Fibroblast of pulmonary artery (primary cell): ENCODE measurements at places on chromosomes 11 and 22.
A peak's percentile ranks its signal among the peaks of the same experiment; 100 is the strongest.

DNA sequence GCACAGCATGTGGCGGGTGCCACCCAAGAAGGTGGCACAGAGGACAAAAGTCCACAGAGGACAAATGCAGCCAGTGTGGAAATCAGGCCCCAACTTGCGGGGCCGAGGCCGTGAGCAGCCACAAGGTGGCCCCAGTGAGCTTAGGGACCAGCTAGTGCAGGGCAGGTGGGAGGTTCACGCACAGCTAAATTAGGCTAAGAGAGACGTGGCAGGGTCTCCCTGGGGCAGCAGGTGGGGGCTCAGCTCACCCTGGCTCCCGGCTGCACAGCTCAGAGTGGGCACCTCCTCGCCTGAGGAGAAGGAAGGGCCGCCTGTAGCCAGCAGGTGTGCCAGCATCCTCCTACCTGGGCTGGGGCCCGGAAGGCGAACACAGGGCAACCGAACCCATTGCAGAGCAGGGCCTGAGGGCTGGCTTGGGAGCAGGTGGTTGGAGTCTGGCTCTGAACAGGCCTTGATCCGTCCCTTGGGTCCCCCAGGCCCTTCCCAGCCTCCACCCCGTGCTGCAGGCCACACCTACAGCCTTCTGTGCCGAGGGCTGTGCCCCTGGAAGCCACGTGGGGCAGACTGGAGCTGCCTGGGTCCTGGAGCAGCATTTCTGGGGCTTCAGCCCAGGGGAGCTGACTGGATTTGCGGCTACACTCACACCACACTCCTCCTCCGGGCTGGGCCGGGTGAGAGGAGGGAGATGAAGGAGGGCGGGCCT, 26.1 kb upstream of the CELSR1 start:
- peak; percentile 62 for DNase-seq

DNA sequence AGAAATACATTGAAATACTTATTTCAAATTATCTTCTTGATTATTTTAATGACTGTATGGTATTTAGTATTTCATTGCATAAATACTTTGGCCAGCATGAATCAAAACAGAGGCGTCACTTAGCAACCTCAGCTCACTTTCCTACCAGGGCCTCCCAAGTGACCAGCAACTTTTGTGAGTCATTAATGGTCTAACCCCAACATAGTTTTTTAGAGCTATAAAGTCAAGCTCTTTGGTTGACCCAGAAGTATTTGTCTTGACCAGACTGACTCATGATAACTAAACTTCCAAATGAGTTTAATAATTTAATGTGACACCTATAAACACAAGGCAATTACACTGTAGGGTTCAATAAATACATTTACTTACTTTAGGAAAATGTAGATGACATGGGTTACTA, 27.9 kb upstream of the RBMXL2 start:
- DNase-seq: peak; percentile 52

- peak; percentile 99 for DNase-seq
Measured at GRCh38 chr22:44363013-44363979, 50.5 kb upstream of the SHISAL1 start.

DNA sequence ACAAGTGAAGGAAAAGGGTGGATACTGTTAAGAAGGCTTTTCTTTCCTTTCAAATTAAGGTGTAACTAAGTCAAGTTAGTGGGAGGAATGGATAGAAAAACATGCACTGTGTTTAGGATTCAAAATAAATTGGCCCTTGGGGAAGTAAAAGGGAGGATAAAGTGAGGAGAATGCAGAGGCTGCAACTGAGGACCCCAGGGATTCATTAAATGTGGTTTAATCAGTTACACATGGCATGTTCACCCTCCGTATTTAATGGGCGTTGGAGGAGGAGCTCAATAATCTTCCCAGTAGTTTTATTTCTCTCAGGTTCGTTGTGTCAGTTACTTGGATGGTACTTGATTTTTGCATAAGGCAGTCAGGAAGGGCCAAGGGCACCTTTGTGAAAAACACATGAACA, 966.3 kb downstream of the JRKL start:
- no peak for DNase-seq

DNA sequence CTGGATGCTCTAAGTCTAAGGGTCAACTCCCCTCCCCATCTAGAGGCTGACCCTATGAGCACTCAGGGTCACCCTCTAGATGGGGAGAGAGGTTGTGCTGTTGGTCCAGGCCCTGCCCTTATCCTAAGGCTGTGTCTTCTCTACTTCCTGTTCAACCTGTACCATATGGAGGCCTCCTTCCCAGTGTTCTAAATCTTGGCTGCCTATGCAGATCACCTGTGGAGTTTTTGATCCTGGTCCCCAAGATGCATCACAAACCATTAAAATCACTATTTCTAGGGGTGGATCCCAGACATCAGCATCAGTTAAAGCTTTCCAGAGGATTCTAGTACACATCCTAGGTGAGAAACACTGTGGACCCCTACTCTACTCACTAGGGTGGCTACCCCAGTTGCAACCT, 26.2 kb downstream of the LARGE1 start:
- no peak for DNase-seq

DNA sequence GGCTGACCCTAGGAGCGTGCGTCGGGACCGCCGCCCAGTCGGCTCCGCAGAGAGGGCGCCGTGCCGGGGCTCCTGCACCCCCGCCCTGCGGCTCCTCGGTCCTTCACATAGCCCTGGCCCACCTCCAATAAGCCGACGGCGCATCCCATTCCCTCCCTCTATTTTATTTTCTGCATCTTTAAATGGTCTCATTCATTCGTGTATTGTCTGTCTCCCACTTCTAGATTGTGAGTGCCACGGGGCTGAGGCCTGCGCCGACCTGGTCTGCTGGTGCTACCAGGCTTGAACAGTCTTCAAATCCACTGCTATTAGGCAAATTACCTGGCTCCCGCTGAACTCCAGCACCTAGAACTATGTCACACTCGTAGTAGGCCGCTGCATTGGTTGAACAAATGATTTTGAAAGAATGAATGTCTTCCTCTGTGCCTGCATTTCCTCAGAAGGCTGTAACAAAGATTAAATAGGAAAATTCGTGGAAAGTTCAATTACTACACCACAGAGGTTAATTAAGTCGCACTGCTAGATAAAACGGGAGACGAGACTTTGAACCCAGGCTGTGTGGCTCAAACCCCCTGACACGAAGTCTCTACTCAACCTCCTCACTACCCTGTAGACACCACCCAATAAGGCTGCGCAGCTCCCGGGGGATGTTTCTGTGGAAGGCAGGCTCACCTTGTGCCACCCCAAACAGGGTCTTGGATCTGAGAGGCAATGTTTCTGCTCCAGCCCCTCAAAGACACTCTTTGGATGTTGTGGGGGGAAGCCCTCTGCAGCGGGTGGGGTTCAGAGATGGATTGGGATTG, 1.2 kb upstream of the PPP1R14B start:
- no peak for DNase-seq

- no peak for DNase-seq
Measured at GRCh38 chr11:75141166-75141565, 9.7 kb upstream of the SLCO2B1 start.

GRCh38 chr11:43556612-43557375, 123.7 kb upstream of the HSD17B12 start:
- no peak for DNase-seq

DNA sequence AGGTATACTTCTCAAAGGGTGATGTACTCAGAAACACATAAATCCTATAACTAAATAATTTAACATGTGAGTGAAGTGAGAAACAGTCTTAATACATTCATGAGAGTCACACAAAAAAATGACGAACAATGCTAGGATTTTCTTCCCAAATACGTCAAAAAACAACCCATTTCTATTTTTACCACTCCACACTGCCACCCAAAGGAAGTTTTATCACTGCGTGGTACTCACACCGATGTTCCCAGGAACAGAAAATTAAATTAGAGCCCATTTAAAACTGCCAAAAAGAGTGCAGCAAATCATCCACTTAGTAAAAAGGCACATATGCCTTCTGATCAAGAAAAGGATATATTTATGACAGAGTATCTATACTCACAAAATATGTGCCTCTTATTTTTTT, 710.9 kb upstream of the FAT3 start:
- no peak for DNase-seq

DNA sequence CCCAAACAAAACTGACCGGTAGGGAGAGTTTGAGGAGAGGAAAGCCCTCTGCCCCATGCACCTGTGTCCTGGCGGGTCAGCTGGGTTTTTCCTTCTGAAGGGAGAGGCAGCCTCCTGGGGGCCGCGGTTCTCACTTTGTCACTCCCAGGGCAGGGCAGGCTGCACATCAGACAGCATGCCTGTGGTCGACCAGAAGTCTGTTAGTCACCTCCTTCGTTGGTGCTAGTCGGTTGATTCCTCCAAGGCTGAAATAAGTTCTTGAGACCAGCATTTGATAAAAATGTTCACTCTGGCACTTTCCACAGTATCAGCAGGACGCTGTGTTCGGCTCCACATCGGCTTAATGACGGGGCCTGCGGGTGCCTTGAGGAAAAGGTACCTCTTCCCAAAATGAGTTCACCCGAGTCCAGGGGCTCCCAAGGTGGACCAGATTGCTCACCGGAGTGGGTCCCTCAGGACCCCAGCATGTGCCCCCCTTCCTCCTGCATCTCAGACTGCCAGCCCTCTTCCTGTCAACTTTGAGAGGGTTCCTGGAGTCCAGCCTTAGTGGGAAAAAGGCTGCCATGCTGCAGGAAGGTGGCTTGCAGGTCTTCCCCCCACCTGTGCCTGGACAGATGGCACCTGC, 373.7 kb upstream of the B3GAT1 start:
- no peak for DNase-seq

DNA sequence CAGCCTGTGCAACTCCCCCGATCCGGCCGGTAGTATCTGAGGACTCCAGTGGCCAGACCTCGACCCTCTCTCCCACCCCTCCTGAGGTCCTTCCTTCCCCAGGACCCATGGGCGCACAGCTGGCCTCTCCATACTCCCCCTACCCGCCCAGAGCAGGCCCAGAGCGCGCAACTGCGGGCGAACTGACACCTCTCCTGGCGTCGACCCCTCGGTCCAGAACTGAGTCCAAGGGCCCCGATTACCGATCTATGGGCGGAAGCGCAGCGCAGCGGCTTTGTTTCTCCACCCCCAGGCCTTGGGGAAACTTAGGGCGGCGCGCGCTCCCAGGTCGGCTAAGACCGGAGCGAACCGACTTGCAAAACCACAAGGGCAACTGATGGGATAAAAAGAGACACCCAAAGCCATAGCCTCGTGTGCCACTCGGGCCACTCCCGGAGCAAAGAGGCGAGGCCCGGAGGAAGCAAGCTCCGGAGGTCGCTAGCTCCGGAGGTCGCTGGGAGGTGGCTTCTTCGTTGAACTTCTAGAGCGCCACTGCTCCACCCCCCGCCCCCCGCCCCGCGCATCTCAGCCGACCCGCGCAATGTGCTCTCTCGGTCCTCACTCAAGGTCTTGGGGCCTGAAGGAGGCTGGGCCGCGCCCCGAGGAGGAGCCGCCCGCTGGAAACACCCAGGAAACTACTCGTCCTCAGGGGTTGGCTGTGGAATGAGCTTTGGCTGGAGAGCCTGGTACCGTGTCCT, 9.8 kb upstream of the ALX4 start:
- no peak for DNase-seq

DNA sequence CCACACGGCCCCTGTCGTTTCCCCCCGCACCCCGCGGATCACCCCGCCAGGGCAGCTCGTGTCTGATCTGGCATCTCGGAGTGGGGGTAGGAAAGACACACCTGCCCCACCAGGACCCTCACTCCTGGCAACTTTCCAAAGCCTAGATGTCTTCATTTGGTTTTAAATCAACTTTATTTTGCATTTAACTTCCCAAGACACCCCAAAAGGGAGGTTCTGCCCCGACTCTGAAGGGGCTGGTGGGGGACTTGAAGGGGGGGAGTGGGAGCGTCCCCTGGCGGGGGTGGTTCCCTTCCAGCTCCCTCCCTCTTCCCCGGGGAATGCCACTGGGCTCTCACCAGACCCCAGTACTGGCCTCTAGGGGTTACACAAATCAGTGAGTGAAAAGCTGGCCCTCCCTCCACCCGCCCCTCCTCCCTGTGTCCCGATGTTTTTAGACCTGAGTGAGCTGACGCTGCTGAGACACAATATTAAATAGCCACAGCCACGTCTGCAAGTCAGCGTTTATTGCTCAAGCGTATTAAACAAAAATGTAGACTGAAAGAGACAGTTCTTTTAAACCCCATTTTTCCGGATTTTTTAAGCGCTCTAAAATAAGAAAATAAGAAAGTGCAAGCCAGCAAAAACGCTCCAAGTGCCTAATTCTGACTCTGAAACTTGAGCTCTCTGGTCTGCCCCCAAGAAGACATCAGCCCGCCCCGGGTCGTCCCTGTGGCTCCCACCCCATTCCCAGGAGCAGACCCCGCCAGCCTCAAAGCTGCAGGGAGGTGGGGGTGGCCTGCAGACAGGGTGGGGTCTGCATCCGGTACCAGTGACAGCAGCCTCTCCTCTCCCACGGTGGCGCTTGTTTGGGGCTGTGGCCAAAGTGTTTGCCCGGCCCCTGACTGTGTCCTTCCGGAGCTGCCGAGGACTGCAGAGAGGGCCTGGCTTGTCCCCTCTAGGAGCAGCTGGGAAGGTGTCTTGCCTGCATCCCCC, 1.1 kb upstream of the TTLL8 start:
- peak; percentile 53 for DNase-seq

GRCh38 chr11:67072295-67072694, 15.6 kb downstream of the RHOD start:
- no peak for DNase-seq

DNA sequence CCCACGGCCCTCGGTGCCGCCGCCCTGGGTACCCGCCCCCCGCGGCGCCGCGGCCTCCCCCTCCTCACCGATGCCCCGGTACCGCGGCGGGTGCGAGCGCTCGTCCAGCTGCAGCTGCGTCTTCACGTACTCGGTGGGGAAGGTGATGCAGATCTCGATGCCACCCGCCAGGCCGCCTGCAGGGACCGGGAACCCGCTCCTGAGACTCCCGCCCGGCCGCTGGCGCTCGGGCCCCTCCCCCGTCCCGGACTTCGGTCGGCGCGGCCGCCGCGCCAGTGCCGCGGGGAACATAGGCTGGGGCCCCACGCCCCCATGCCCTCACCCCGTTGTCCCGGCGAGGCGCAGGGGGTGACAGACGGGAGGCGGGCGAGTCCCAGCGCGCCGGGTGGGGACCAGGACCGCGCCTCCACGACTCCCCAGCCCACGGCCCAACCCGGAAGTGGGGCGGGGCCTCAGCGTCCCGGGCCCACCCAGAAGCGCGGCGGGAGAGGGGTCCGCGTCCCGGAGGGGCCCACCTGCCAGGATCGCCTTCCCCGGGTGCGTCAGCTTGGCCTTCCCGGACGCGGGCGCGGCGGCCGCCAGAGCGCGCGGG, 375 bp downstream of the SLC25A1 start:
- no peak for DNase-seq

GRCh38 chr22:36819112-36819511, 2.3 kb upstream of the PVALB start:
- DNase-seq: no peak
